ENCODE measurements at places on chromosomes 6 and 20. TPM values are rescaled to one million over a fixed set of nuclear protein-coding genes. Genes with fewer than 3 reads are reported as not detected.

FOXC1 gene
- 106 TPM for total RNA-seq

CDH26 gene
- 0.46 TPM for total RNA-seq

GRM1 gene
- not detected for total RNA-seq

PRIM2 gene
- total RNA-seq = 11.9 TPM

FAM229B gene
- total RNA-seq = 29.2 TPM

SCRT2 gene
- total RNA-seq = not detected

TOP1 gene
- 51.1 TPM for total RNA-seq

HLA-DQB1 gene
- total RNA-seq = not detected

RSPH9 gene
- total RNA-seq = 0.16 TPM

SIRPG gene
- not detected for total RNA-seq

SLC52A3 gene
- not detected for total RNA-seq

TAF8 gene
- 29.2 TPM for total RNA-seq

GSTA2 gene
- total RNA-seq = not detected

CD93 gene
- total RNA-seq = 0.21 TPM

TCF21 gene
- total RNA-seq = not detected

CENPW gene
- total RNA-seq = 14.3 TPM

MAK gene
- total RNA-seq = not detected

TRPC4AP gene
- 83.0 TPM for total RNA-seq

CTAGE9 gene
- total RNA-seq = not detected

KPNA5 gene
- 10.4 TPM for total RNA-seq

SOX4 gene
- total RNA-seq = 118 TPM

Measured in osteocyte (in vitro differentiated cells).